Panc1 (cell line): ENCODE measurements at places on chromosomes 13 and 19. TPM values are rescaled to one million over a fixed set of nuclear protein-coding genes. Genes with fewer than 3 reads are reported as not detected.

The FUT6 gene
- total RNA-seq: not detected

The OVOL3 gene
- 0.44 TPM for total RNA-seq

The ZGLP1 gene
- 1.3 TPM for total RNA-seq

The CDK8 gene
- total RNA-seq: 14.9 TPM

The KMT5C gene
- 30.6 TPM for total RNA-seq

The UNC13A gene
- 0.46 TPM for total RNA-seq

The SH2D3A gene
- total RNA-seq: 2.2 TPM

The OSCAR gene
- 6.8 TPM for total RNA-seq

The PLPPR3 gene
- total RNA-seq: 63.7 TPM

The SUGP1 gene
- 41.5 TPM for total RNA-seq

The ZNF726 gene
- total RNA-seq: 7.2 TPM

The TNNI3 gene
- 14.6 TPM for total RNA-seq

The MYO9B gene
- 79.4 TPM for total RNA-seq

The NLRP9 gene
- not detected for total RNA-seq

The NDUFA13 gene
- total RNA-seq: 287 TPM

The RNF17 gene
- not detected for total RNA-seq

The C1QTNF9 gene
- total RNA-seq: not detected

The ARRDC5 gene
- total RNA-seq: not detected

The SLC10A2 gene
- total RNA-seq: not detected

The CYP2A6 gene
- 0.41 TPM for total RNA-seq

The MIA gene
- total RNA-seq: 2.2 TPM

The SIAH3 gene
- not detected for total RNA-seq

The FGF14 gene
- 0.03 TPM for total RNA-seq

The C5AR2 gene
- 0.03 TPM for total RNA-seq
